ENCODE measurements at places on chromosomes 6 and 20.

- DNase-seq, result peak; percentile 11
Observed at GRCh38 chr6:27752038-27752885, 159.9 kb downstream of the OR2B2 start.

GRCh38 chr6:145279993-145280392 lies 455.3 kb downstream of the EPM2A start:
- no peak for DNase-seq

DNA sequence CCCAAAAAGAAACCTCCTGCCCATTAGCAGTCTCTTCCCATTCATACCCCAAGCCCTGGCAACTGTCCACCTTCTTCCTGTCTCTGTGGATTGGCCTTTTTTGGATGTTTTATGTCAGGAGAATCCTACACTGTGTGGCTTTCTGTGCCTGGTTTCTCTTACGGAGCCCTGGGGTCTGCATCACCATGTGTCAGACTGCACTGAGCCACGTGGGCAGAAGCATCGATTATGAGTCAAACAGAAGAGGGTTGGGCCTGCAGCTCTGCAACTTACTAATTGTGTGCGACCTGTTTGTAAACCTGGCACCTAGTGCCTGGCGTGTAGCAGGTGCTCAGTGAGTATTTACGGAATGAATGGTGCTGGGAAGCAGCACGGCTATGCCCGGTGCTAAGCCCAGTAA lies 62.6 kb downstream of the IGF2R start:
- DNase-seq, result no peak

DNA sequence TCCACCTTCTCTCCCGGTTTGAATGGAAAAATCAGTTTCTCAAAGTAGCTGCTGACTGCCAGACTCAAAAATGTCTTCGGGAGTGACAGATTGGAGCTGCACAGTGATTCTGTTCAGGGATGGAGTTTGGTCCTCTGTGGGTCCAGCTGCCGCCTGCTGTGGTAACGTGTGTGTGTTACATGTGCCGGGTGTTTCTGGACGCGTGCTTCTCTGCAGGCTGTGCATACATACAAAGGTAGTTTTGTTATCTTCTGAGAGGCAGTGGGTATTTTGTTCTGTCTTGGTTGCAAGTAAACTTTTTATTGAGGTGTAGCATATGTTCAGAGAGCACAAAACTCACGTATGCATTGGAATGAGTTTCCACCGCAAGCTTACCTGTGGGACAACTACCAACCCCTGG lies 41.3 kb upstream of the NAA20 start:
- DNase-seq, result no peak

DNA sequence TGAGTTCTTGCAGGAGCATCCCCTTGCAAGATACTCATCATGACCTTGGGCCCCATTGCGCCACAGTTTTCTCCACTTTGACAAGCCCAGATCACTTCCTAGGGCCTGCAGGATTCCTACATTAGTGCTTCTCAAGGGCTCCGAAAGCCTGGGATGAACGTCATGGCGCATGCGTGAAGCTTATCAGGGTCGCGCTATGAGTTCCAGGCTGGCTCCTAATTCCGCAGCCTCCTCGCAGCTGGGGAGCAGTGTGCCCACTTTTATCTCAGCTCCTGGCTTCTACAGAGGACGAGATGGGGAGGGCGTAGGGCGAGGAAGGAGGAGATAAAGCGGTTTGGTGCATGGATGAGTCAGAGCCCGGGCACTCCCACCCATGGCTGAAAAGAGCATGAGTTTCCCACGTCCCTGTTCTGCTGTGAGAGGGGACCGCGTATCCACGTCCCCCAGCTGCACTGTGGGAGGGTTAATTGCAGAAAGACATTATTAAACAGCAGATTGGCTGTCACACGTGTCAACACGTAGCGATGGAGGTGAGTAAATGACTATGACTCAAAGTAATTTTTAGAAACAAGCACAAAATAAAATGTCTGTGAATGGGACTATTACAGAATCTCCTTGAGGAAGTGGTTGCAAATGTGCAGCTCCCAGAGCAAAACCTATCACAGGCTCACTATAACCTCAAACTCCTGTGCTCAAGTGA lies 72.9 kb upstream of the DSP start:
- no peak for DNase-seq

DNA sequence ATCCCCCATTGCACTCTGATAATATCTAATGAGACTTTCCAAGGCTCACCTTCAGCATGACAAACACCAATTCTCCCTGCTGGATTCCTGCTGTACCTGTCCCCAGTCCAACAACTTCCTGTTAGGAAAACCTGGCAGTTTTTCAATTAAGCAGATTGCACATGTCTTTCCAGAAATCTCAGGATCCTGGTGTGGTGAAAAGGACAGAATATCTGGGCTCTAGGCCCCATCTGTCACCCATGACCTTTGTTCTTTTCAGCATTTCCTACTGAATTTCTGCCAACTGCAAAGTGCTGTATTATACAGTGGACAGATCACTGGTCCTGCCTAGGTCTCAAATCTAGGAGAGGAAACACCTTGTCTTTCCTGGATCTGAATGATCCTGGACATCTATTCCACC lies 27.7 kb upstream of the DTNBP1 start:
- no peak for DNase-seq

GRCh38 chr20:62159839-62160238 lies 16.3 kb downstream of the SS18L1 start:
- DNase-seq, result peak; percentile 49

DNA sequence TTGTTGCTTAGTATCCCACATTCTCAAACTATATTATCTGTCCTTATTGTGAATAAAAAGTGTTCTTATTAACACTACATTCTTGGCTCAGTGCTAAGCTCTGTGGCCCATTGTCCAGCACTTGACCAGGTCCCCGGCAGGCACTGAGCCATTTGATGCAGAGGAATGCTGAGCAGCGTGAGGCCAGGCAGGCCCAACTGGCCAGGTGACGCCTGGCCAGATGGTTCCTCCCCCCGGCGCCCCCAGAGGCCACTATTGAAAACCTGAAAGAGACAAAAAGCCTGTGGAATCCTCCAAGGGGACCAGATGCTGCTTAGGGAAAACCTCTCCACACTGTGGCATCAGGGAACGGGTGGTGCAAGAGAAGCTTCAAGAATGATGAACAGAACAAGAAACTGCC lies 597.5 kb upstream of the JAG1 start:
- DNase-seq, result no peak

DNA sequence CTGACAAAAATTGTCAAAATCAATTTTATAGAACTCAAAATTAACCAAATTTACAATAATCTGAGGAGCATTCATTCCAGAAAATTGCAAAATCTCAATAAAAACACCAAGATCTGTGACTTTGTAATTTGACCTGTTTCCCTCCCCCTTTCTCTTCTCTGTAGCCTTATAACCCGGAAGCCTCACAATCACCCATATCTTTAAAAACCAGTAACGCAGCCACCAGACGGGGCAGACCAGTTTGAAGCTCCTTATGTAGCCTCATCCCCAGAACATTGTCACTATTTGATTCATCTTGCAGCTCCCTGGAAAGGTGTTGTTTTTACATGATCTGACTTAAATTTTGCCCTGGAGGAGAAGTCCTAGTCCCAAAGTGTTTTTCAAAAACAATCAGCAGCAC lies 27.5 kb upstream of the TGM6 start:
- DNase-seq, result no peak

DNA sequence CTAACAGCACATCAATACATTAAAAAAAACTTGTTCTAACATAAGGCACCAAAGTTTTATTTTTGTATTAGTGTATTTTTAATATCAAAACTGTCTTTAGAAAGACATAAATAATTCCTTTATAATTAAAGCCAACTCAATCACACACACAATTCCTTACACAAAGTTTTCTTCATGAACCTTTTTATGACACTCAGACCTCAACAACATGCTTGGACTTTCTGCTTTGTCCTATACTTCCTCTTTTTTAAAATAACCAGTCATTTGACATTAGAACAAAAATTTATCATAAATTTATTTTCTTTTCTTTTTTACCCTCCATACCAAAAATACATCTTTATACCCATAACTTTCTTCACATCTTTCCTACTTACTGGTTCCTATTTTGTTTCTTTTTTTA lies 292.0 kb upstream of the ARID1B start:
- DNase-seq, result no peak

- no peak for DNase-seq
Observed at GRCh38 chr6:14873101-14873500, 372.8 kb upstream of the JARID2 start.

DNA sequence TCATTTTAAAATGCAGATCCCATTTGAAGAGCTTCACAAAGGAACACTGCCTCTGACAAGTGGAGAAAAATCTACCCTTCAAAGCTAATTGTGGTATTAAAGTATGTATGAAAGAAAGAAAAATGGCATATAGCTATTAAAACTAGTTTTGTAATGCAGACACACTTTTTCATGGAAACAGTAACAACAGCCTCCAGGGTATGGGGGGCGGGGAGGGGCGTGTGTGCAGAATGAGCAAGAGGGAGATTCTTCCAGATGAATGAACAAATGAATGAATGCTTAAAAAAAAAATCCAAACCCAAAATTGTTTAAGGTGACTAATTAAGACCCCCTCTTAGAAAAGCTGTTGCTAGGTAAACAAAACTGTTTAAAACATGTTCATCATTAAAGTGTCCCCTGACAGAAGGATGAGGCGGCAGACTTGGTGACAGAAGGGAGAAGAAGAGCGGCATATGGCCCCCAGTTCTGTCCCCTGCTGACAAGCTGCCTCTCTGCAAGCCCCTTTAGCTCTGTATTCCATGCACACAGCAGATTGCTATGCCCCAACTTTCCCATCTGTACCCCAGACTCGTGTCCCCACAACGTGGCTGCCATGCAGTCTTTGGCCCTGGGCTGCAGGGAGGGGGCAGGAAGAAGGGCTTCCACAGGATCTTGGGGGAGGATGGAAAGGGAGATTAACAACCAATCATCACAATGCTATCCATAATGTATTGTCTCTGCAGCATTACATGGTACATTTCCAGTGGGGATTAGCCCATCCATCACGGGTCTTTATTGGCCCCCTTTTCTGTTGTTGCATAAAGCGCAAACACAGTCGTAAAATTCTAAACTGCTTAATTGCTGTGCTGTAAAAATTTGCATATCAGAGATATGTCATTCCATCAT lies 108.4 kb upstream of the OLIG3 start:
- DNase-seq, result no peak

DNA sequence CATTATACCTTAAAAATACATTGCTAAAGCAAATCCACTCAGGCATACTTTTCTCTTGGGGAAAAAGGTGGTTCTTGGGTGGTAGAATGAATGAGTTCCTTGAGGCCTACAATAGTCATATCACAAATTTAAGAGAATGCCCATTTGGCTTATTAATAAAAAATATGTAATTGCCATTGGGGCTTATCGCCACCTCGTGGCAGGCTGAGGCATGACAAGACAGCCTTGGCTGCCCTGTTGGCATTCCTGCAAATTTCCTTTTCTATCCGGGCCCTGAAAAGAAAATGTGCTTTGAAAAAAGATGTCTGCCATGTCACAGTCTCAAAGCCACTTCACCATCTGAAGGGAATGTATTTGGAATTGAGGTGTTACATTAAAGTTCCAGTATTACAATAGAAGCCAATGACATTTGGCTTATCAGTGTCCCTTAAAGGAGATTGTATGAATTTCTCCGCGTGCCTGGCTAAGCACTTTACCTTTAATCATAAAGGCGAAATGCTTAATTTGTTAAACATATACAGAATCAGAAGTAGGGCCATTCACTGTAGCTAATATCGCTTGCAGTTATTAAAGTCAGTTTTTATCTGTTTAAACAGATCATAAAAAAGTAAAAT lies 188.3 kb upstream of the ZFP64 start:
- DNase-seq, result peak; percentile 21

DNA sequence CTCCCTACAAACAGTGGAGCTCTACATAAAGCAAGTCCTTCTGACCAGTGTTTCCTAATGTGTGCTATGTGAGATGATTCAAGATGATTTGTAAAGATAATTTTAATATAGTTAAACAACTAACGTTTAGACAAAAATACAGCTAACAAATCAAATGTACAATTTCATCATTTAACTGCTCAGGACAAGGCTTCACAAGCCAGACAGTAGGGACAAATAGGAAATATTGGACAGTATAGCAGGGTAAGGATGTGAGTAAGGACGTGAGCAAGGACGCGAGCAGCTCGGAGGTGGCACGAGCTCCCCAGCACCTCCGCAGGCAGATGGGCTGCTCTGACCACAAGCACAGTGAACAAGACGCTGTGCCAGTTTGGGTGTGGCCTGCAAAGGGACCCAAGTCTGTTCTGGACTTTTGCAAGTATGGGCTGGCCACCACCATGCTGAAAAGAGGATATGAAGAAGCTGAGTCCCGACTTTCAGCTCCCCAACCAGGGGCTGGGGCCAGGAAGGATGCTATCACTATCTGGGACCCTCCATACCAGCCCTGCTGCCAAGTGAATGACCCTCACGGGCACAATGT lies 14.5 kb downstream of the DIDO1 start:
- no peak for DNase-seq

DNA sequence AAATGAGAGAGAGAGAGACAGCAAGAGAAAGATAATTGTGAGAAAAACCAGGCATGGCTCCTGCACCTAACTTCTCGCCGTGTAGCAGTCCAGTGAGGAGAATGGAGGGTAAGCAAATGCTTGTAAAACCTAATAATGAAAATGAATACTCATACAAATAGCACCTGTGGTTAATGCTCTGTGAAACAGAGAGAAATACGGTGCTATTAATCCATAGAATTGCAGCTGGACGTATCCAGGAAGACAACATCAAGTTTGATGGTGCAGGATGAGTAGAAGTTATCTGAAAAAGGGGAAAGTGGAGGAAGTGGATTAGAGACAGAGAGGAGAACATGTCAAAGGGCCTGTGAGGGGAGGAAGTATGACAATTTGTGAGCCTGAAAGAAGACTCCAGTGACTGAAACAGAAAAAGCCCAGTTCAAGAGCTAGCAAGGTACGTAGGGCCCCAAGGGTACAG lies 89.4 kb upstream of the PAK5 start:
- DNase-seq, result no peak

DNA sequence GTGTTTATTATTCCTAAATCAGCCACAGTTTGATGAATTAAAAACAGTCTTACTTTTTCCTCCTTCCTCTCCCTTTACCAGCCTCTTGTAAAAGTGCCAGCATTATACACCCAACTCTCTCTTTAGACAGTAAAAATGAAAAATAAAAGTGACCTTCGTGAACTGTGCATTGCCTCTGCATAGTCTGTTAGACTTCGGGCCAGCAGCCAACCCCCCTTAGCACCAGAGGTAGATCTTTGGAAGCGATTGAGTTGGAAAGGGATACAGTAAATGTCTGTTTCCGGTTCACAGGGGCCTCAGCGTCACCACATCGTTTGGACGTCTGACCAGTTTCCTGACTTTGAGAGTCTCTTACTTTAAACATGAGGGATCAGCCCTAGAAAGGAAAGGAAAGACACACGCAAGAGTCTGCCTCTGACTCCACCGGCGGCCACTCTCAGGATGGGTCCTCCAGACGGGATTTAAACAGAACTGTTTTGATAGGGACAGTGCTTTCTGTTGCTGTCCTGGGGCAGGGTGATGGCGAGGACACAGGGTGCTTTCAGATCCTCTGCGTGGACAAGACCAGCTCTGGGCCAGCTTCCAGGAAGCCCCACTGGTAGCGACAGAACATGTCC lies 206.6 kb upstream of the PREP start:
- DNase-seq, result no peak

Data from stimulated activated CD8-positive, alpha-beta memory T cell treated with anti-CD3 and anti-CD28 coated beads, Interleukin-4, amount 100 ng/mL, for 24 hours (primary cell).